ENCODE measurements at places on chromosomes 4 and X.

DNA sequence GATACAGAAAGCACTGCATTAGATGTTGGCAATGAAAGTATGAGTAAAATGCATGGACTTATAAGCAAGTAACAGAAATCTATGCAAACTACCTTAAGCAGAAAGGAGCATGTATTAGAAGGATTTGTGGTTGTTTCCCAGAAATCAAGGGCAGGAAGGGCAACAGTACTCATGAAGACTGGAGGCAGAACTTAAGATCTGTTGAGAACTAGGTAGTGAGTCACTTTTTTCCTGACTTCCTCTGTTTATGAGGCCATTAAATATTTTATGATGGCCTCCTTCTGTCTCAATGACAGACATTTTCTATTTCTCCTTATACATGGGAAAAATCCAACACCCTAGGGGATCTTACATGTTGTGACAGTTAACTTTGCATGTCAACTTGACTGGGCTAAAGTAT lies 398.2 kb downstream of the MID1IP1 start:
- no peak for DNase-seq

GRCh38 chr4:149952101-149952500 lies 126.1 kb upstream of the DCLK2 start:
- no peak for DNase-seq

- no peak for DNase-seq
Measured at GRCh38 chrX:31665454-31665853, 593.6 kb upstream of the FTHL17 start.

GRCh38 chrX:129496625-129497024 lies 26.7 kb downstream of the SMARCA1 start:
- no peak for DNase-seq

DNA sequence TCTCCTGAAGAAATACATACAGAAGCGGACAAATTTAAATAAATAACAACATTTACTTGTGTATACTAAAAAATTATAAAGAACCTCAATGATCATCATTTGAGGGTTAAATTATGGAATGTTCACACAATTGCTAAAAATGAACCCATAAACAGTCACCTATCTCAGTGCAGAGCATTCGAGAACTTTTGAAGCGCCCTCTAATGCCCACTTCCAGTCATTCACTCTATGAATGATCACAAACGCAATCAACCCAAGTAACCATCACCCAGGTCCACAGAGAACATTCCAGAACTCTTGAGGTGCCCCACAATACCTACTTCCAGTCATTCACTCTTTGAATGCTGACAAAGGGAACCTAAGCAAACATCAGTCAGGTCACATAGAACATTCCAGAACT lies 103.5 kb upstream of the PLAC1 start:
- no peak for DNase-seq

- DNase-seq: no peak
Measured at GRCh38 chr4:102299354-102300107, 45.8 kb downstream of the SLC39A8 start.

DNA sequence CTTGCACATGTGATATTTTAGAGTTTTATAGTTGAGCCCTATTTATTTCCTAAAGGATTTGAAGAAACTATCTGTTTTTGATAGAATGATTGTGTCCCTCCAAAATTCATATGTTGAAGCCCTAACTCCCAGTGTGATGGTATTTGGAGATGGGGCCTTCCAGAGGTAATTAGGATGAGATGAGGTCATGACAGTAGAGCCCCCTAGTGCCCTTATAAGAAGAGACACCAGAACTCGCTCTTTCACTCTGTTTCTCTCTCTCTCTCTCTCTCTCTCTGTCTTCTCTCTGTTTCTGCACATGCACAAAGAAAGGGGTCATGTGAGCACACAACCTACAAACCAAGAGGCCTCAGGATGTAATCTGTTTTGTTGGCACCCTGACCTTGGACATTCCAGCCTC lies 921.9 kb upstream of the DIAPH2 start:
- DNase-seq: no peak

- DNase-seq: no peak
Measured at GRCh38 chr4:131002132-131002531, 1906.2 kb downstream of the C4orf33 start.

GRCh38 chr4:161585011-161585410 lies 578.8 kb downstream of the FSTL5 start:
- DNase-seq: no peak

DNA sequence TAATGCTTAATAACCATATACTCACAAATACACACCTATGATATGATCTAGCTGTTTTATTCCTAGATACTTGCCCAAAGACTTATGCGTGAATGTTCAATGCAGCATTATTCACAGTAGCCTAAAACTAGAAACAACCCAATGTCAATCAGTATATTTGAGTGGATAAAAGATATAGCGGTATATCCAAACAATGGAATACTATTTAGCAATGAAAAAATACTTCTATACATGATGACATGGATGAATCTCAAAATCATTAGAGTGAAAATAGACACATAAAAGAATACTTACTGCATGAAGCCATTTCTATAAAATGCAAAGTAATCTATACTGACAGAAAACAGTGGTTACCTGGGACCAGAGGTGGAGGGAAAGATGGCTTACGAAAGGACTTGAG lies 108.1 kb downstream of the RAP1GDS1 start:
- no peak for DNase-seq

GRCh38 chr4:10688846-10689245 lies 4.3 kb upstream of the CLNK start:
- DNase-seq: no peak

- DNase-seq: no peak
Measured at GRCh38 chr4:10737337-10737736, 52.8 kb upstream of the CLNK start.

- DNase-seq: no peak
Measured at GRCh38 chr4:15434091-15434490, 6.3 kb downstream of the C1QTNF7 start.

GRCh38 chr4:102871772-102872171 lies 3.0 kb downstream of the CISD2 start:
- DNase-seq: no peak

DNA sequence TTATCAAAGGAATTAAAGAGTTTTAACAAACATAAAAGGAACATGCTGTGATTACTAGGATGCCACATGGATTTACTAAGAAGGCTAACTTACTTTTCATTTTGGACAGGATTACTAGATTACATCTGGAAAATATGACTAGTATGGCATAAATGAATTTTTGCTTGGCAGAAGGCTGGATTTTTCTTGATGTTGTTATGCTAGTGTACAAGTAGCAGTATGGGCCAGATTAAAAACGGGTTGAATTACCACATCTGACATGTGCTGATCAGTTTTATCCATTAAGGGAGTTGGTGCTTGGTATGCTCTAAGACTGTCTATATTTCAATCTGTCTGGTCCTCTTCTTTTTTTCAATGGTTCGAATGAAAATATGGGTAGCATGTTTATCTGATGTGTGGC lies 70.5 kb downstream of the JADE1 start:
- DNase-seq: no peak

DNA sequence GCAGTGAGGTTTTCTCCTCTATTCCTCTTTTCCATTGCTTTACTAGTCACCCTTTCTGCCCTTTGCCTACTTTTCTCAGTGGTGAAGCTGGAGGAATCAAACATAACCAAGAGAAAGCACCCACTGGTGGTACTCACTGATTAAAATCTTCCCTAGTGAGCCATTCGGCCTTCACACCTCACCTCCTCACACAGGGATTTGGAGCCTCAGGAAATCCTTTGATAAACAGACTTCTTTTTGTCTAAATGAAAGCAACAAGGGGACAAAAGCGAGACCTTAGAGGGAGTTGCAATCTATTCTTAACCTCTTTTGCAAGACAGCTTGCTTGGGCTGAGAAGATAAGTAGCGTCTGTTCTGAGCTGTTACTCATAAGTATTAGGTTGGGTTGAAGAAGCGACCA lies 572.6 kb downstream of the ZNF674 start:
- DNase-seq: no peak

- no peak for DNase-seq
Measured at GRCh38 chrX:31006027-31006426, 65.8 kb downstream of the FTHL17 start.

DNA sequence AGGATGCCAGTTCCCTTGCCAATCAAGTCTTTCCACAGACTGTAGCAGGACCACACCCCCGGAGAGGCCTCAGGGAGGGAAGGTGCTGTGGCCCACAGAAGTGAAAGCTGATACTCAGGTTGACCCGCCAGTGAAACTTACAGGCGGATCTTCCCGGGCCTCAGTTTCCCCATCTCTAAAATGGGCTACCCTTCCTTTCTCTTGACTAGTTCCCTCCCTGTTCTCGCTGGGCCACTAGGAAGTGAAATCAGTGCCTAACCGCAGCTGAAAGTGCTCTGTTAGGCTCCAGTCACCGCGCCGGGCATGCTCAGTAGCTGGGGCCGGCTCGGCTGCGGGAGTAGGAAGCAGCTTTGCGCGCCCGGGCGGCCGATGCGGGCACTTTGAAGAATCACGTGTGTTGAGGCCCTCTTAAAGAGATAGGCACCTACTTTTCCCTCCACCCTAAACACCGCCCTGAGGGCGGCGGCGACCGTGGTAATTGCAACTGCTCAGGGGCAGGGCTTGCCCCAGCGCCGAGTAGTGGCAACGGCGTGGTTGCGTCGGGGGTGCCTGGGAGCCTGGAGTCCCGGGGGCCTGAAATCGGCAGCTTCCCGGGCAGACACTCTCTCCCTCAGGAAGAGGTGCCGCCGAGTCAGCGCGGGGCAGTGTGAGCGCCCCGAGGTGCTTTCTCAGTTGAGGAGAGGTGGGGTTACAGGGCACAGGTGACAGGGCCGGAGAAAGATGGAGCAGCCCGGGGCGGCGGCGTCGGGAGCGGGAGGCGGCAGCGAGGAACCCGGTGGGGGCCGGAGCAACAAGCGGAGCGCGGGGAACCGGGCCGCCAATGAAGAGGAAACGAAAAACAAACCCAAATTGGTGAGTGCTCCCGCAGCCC lies at the start of gene DIAPH2:
Gene DIAPH2 (plus strand): TSS at position 504 of the 871 bp plus-strand sequence.
- no peak for DNase-seq
